Stimulated activated effector memory CD8-positive, alpha-beta T cell treated with anti-CD3 and anti-CD28 coated beads, Interleukin-12 subunit alpha, Interleukin-12 subunit beta, amount 100 ng/mL, for 72 hours (primary cell): ENCODE measurements at places on chromosomes 5 and 9.

DNA sequence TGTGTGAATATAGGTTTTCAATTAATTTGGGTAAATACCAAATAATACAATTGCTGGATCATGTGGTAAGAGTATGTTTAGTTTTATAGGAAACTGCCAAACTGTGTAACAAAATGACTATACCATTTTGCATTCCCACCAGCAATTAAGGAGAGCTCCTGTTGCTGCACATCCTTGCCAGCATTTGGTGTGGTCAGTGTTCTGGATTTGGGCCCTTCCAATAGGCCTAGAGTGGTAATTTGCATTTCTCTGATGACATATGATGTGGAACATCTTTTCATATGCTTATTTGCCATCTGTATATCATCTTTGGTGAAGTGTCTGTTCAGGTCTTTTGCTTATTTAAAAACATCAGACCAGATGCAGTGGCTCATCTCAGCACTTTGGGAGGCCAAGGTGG, 11.6 kb upstream of the RFK start:
- DNase-seq, result no peak

GRCh38 chr5:83844449-83845068, 123.9 kb upstream of the HAPLN1 start:
- no peak for DNase-seq

DNA sequence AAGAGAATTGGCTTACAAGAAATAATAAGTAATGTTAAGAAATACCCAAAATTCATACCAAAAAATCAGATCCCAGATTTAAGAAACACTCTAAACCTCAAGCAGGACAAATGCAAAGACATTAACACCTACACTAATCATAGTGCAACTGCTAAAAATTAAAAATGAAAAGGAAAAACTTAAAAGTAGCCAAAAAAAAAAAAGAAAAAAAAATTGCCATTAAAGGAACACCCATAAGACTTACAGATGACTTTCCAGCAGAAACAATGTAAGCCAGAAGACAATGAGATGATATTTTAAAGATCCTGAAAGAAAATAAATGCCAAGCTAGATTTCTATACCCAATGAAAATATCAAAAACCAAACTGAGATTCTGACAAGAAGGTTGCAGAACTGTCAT, 101.5 kb downstream of the DENND1A start:
- no peak for DNase-seq

DNA sequence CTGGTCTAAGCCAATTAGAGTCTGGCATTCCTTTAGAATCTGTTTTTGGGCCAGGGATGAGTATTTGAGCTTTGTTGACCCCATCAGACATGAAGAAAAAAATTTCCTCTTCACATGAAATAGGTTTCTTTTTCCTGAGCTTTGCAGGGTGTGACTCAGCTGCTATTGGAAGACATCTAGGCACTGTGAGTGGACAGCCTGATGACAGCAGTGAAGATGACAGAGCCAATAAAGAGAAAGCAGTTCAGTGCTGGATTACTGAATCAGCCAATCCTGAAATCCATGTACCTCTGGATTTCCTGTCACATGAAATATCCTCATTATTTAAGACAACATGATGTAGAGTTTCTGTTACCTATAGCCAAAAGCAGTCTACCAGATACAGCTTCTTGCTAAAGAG, 51.3 kb upstream of the GRIA1 start:
- no peak for DNase-seq

GRCh38 chr5:91365498-91365897, 17.6 kb downstream of the ARRDC3 start:
- DNase-seq, result no peak
